D341Med (cell line): ENCODE measurements at places on chromosomes 1 and 21.

- DNase-seq = no peak
Observed at GRCh38 chr1:162498496-162498810, 835 bp downstream of the UHMK1 start.

GRCh38 chr21:39913706-39914305 is 46.6 kb downstream of the PCP4 start:
- DNase-seq = no peak

DNA sequence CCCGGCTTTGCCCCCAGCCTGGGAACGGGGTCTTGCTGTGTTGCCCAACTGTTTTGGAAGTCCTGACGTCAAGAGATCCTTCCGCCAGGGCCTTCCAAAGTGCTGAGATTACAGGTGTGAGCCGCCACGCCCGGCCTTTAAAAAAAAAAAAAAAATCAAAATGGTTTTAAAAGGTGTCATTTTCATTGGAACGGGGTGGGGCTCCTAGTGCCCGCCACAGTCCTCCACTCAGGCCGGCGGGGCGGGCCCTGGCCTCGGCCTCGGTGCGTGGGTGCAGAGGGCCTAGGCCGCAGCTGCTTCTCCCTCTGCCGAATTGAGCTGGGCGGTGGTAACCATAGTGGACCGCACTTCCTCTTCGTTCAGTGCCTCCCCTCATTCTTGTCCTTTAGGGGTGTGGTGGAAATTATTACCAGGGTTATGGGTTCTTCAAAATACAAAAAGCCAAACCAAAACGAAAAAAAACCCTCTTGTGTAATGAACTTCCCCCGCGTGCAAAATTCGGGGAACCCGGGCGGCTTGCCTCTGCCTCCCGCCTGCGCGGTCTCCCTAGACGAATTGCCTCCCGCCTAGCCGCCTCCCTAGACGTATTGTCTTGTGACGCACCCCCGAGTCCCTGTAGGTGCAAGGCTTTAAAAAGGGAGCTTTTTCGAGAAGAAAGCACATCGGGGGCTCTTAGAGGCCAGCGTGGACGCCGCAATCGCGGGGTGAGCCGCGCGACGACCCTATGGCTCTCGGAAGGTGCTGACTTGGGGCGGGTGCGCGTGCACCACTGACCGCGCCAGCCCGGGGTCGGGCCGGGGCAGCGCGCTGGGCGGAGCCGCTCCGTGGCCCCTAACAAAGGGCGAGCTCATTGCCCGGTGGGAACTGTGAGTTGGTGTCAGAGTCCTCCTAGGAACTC is 10.5 kb upstream of the SPEN start:
- no peak for DNase-seq

GRCh38 chr21:46322351-46323226 is 1.1 kb downstream of the C21orf58 start:
- DNase-seq = no peak

DNA sequence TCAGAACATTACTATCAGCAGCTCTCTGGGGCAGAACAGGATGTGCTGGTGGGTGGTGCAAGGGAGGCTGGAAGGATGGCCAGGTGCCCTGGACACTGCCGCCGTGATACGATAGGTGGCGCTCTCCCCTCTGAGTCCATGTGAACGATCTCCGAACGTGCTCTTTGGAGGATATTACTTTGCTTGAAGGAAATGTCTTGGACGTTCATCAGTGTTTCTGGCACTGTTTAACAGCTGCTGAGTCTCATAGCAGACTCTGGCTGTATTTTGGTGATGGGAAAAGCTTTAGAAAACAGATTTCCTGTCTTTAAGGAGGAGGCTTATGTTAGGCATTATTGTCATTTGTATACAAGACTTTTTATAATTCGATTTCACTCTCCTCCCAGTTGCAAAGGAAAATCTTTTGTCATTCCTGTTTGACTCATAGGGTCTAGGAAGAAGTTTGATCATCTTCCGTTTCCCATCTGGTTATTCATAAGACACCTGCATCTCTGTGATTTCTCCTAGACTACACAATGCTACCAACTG is 386.2 kb upstream of the ADGRL2 start:
- peak; percentile 74 for DNase-seq

DNA sequence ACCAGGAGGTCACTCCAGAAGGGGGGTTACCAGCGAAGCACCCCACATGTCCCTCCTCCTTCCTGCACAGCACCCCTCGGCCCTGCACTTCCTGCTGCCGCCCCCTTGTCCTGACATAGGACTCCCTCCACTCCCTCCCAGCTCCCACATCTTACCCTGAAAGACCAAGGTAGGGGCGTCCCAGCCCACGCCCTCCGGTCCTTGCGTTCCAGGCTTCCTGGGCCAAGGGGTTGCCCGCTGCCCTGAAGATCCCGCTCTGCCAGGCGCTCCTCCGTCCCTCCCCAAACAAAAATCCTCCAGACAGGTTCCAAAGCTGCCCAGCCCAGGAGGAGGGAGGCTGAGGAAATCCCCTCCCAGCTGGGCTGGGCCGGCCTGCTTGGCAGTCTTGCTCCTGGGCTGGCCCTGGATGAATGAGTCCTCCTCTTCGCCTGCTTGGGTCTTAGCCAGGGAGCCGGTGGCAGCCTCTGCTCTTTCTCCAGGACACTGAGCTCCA is at the start of gene RHBDL2:
RHBDL2 (minus strand) TSS at position 304 of the 493 bp plus-strand sequence. CDS start 22,618 bp downstream, outside the sequence.
- DNase-seq = peak; percentile 33

GRCh38 chr1:182549811-182550210 is 39.2 kb downstream of the RNASEL start:
- no peak for DNase-seq

GRCh38 chr1:164240081-164240480 is 318.9 kb upstream of the PBX1 start:
- no peak for DNase-seq

DNA sequence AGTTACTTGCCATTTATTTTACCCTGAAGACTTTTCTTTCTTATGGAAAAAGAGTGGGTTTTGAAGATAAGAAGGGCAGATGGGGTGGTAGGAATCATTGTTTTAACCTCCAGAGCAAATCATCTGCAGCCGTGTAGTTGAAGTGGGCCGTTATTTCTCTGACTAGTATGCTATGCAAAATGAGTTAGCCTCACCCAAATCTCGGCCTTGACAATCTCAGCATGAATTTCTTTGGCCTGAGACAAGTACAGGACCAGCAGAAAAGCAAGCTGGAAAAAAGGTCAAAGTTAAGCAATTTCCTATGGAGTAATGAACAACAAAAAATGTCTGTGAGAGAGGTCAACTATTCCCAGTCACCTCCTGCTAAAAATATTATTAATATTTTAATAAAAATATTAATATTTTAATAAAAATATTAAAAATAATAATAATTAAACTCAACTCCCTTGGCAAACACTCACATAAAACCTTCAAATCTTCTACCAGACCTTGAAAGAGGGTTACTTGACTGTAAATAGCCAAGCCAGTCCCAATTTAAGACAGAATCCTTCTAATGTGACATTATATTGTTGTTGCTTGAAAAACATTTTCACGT is 6.8 kb upstream of the TEKT2 start:
- no peak for DNase-seq

- no peak for DNase-seq
Observed at GRCh38 chr1:241171991-241172390, 185.0 kb downstream of the RGS7 start.

DNA sequence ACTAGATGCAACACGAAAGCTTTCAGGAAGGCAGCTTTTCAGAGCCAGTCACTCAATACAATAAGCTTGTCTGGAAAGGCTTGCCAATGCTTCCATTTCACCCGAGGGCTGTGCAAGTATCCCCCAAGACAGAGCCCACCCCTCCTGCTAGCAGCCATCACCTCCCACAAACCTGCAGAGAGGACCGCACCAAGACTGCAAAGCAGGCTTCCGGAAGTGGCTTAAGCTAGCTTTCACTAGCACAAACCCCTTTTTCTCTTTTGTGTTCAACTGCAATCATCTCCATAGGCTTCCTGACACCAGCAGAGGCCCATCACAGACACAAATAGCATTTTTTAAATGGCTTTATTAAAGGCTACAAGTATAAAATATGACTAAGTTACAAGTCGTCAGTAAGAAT is 31.5 kb downstream of the C1orf198 start:
- no peak for DNase-seq

- no peak for DNase-seq
Observed at GRCh38 chr1:23593556-23594148, 34.4 kb upstream of the ID3 start.

DNA sequence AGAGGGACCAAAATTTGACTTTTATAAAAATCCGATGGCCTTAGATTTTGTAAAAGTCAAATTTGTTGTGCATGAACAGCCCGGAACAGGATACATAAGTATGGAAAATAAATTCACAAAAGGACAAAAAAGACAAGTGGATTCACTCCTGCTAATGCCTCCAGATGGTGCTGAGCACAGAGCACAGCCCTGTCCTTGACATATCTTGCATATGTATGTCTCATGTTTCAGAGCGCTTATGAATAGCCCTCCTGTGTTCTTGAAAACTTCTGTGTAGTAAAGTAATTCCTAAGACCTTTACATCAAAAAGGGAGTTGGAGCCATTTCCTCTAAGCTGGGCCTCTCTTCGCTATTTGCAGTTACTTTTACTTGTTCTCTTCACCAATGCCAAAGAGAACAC is 110.7 kb upstream of the RAB3GAP2 start:
- no peak for DNase-seq

DNA sequence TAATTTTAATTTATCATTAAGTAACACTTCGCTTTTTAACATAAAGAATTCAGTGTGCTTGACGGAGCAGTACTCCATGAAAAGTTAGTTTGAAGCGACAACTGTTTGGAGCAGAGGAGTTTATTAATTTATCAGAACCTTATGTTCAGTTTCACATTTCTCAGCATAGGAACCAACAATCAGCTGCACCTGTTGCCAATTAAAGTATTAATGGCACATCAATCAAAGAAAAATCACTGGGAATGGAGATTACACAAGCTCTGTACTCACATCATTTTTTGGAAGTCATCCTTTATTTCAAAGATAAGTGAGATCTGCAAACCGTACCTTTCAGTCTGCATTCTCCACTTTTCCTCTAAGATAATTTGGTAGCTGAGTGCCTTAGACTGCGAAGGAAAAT is 344.6 kb downstream of the LMO4 start:
- no peak for DNase-seq

DNA sequence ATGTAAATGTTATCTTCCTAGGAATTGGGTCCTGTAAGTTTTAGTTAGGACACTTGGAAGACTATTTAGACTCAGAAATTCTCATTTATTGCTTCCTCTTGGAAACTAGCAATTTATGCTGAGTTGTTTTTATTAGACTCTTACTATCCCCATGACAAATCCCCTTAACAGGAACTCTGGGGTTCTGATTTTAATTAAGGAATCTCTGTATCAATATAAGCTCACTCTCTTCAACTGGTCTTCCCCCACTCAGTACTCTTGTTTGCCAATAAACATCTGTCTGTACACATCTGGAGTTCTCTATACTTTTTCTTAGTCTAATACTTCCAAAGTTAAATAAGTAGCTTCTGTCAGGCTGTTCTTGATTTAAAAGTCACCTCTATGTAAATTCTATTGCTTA is 64.1 kb upstream of the TBX15 start:
- DNase-seq = no peak

DNA sequence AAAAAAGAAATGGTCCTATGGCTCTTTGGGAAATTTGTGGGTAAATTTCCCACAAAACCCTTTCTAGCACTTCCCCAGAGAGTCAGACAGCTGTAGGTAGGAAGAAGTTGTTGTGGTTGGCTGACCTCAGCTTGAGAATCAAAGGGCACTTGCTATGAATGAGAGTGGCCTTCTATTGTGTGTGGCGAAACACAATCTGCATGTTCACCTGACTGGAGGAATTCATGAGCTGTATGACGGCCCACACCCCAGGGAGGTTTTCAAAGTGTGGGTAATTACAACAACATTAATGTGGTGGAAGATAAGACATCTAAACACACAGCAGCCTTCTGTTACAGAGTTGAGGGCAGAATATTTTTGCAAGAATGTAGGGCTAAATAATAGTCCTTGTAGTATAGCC is 38.8 kb downstream of the NGF start:
- DNase-seq = no peak

DNA sequence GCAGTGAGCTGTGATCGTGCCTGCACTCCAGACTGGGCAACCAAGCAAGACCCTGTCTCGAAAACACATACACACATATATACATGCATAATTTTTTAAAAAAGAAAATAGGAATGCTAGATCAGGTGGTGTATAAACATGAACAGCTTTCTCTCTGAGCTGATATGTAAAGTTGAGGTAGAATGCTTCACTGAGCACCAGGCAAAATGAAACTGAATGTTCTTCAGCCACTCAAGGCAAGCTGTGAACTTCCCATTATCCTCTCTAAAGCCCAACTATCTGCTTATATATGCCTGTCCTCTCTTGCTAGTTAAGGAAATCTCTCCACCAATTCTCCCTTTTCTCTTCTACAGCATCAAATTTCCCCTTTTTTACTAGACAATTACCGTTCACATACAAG is 93.0 kb downstream of the NUF2 start:
- no peak for DNase-seq

- no peak for DNase-seq
Observed at GRCh38 chr21:42379426-42380215, 13.3 kb upstream of the TFF1 start.

DNA sequence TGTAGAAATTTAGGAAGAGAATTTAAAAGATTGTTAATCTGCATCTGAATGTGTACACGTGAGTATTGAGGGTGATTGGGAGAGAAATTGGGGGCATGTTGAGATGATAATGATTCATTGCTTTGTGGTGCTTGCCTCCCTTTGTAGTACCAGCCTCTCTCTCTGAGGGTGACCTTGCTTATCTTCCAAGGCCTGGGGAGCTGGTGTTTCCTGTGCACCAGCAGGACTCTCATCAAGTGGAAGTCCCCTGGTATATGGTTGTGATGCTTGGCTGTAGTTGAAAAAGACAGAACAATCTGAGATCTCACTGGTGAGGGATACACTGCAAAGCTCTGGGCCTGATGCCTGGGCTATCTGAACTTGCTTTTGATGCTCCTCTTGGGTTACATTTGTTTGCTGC is 4.0 kb downstream of the TCHHL1 start:
- no peak for DNase-seq

DNA sequence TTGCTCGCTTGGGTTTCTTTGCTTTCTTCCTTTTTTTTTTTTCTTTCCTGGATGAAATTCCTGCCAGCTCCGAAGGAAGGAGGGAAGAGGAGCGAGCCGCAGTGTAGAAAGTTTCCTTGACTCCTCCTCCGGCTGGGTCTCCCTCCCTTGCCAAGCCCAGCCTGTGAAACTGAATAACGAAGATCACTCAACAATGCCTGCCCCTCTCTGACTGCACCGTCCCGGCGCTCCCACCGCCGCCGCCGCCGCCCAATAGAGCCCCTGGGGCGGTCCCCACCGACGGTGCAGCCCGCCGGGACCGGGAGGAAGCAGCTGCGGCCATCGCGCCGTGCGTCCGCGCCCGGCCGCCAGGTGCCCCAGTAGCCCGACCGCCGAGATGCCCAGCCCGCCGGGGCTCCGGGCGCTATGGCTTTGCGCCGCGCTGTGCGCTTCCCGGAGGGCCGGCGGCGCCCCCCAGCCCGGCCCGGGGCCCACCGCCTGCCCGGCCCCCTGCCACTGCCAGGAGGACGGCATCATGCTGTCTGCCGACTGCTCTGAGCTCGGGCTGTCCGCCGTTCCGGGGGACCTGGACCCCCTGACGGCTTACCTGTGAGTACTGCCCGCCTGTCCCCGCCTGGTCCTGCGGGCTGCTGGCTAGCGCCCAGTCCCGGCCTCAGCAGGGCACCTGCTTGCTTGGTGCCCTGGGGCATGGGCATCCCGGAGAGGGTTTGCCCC is at the start of gene LGR6:
LGR6 (plus strand) TSS at position 186 of the 714 bp plus-strand sequence; CDS start at position 377, 191 bp downstream.
- DNase-seq = no peak

- no peak for DNase-seq
Observed at GRCh38 chr1:21914450-21914849, 22.7 kb downstream of the HSPG2 start.

- peak; percentile 54 for DNase-seq
Observed at GRCh38 chr1:24385160-24385940, 28.2 kb downstream of the STPG1 start.
